ENCODE measurements at places on chromosomes 16 and 17.
A peak's percentile ranks its signal among the peaks of the same experiment; 100 is the strongest.

DNA sequence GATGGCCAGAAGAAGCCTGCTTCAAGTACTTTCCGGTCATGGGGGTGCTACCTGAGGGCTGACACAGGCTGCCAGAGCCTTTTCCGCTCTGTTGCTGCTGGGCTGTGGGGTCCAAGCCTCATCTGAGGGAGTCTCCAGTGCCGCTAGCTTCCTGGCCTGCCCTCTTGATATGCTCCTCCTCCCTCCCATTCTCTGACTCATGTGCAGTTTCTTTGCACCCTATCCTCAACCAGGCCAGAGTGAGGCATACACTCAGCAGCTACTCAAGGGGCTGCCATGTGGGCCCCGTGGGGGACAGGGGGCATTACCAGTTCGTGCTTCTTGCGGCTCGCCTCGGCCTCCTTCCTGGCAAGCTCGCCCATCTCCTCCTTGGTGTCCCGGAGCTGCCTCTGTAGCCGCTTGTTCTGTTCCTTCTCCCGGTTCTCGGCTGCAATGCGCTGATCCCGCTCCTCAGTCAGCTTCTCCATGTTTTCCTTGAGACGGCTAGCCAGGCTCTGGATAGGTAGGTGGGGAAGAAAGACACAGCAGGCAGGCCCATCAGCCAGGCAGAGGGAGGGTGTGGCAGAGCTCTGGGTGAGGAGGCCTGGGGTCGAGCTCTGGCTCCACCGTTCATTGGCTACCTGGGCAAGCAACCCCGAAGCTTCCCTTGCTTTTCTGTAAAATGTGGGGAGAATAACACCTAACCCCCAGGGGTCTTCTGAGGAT is 43.8 kb downstream of the PIPOX start:
- peak; percentile 72 for DNase-seq

GRCh38 chr16:88471575-88471974 is 18.5 kb downstream of the ZFPM1 start:
- no peak for DNase-seq

DNA sequence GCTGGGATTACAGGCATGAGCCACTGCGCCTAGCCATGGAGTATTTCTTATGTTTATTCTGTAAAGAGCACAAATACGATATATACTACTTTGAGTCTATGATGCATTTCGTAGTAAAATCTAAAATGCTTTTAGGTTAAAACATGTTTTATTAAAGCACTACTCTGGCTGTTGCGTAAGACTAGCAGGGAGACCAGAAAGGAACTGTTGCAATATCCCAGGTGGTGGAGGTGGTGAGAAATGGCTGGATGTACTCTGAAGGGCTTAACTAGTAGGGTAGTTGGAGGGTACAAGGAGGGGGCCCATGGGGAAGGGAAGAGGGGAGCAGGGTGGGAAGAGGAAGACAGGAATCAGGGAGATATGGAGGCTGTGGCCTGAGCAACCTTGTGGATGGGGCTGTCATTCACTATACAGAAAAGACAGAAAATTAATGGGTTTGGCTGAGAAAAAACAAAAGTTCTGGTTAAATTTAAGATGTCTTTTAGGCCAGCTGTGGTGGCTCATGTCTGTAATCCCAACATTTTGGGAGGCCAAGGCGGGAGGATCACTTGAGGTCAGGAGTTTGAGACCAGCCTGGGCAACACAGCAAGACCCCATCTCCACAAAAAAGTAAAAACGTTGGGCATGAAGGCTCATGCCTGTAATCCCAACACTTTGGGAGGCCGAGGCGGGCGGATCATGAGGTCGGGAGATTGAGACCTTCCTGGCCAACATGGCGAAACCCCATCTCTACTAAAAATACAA is 35.8 kb downstream of the ST3GAL2 start:
- DNase-seq, result no peak

- no peak for DNase-seq
These were observed 581.0 kb downstream of the KCNJ18 start for GRCh38 chr17:22273308-22273707.

DNA sequence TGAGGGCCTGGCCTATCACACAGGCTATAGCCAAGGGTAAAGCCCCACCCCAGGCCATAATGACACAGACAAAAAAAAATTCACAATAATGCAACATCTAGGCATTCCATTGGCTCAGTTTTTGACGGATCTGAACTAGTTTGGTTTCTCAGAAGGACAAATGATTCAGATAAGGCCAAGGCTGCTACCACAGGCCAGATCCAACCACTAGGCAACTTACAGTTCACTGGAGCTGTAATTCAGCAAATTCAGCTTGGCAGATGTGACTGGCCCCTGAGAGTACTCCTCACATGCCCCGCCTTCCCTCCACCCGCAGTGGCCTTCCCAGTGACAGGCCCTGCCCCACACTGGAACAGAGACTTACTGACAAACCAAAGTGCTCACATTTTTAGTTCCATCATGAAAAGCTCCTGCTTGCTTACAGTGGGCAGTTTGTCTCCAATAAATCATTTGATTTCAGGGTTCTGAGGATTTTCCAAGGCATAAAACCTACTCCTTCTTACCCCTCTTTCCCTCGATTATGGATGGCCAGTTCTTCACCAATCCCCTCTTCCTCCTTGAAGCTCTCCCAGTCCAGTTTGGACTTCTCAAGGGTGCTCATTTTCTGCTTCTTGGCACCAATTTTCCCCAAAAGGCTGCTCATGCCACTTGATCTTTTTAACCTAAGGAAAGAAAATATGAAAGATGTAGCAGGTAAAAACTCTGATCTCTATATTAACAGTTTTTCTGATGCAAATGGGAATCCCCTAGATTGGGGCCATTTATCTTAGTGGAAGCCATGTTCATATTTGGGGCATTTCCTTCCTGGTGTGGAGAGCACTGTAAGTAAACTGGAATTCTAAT is 53.3 kb upstream of the BCAR1 start:
- no peak for DNase-seq

GRCh38 chr17:18961634-18962493 is 9.9 kb downstream of the SLC5A10 start:
- no peak for DNase-seq

GRCh38 chr16:79151-80054 is 1.4 kb downstream of the MPG start:
- DNase-seq, result no peak

DNA sequence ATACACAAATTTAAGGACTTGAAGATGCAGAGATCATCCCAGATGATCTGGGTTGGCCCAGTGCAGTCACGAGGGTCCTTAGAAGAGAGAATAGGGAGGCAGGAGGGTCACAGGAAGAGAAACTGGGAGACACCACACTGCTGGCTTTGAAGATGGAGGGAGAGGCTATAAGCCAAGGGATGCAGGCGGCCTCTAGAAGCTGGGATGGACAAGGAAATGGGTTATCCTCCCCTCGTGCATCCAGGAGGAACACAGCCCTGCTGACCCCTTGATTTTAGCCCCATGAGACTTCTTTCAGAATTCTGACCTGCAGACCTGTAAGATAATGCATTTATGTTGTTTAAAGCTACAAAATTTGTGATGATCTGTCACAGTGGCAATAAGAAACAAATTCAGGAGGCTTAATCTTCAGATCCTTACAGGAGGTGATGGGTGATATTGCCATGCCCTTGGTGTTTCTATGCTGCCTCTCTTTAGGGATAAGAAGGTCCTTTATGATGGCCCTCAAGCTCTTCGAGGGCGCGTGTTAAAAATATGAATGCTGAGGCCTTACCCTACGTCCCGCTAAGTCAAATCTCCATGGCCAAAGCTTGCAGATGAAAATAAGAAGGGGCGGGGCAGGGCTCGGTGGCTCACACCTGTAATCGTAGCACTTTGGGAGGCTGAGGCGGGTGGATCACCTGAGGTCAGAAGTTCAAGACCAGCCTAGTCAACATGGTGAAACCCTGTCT is 1.5 kb upstream of the PRM2 start:
- DNase-seq, result no peak

DNA sequence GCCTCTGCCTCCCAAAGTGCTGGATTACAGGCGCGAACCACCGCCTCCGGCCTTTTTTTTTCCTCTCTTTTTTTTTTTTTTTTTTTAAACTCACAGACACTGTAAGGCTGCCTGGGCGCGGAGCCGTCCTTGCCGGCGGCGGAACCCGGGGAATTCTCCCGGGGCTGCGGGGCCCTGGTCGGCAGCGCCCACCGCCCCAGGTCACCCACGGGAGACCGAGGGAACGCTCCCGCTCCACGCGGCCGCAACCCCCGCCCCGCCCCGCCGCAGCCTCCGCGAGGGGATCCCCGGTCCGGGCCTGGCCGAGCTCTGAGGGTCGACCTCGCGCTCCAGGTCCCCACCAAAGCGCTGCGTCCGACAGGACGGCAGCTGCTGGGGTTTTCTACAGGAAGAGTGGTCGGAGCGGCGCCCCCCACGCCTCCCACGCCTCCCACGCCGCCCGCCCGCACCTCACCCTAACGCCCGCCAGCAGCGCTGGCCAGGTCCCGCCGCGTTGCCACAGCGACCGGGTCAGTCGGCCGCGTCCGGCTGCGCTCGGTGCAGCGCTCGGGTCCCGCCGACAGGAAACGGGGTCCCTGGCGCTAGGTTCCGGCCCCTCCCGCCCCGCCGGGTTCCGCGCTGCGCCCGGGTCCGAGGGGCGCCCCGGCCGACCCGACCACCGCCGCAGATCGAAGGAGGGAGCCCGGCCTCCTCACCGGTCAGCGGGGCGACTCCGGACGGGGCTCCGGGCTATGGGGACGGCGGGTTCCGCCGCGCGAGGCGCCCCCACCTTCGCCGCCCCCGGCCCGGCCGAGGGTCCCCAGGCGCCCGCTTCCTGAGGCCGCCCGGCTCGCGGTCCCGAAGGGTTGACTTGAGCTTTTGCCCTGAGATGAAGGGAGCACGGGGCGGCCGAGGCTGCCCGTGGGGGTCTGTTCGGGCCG is at the start of gene CCDC57:
CCDC57 (minus strand) TSS at position 512 of the 920 bp plus-strand sequence. CDS start 10,898 bp downstream, outside the sequence.
- DNase-seq, result peak; percentile 98

DNA sequence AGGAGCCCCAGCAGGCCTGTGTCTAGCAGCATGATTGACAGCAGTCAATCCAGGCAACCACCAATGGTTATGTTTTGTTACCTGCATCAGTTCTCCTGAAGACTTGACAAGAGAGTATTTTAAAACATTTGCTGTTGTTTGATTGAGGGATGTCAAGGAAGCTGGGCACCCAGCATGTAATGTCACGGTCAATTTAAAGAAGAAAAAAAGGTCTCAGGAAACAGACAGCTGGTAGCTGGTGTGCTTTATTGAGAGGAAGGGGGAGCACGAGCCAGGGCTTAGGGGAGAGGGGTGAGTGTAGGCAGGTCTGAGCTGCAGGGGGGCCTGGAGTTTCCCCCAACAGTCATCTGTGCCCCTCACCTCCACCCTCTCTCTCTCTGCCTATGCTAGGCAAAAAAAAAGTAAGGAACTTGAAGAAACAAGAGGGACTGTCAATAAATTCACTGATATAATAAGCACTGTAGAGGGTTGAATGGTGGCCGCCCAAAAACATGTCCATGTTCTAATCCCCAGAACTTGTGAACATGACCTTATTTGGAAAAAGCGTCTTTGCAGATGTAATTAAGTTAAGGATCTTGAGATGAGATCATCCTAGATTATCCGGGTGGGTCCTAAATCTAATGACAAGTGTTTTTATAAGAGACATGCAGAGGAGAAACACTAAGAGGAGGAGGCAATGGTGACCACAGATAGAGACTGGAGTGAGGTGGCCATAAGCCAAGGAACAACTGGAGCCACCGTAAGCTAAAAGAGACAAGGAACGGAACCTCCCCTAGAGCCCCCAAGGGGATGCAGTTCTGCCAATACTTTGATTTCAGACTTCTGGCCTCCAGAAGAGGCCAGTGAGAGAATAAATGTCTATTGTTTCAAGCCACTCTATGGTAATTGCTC is 14.5 kb downstream of the TSPOAP1 start:
- no peak for DNase-seq

DNA sequence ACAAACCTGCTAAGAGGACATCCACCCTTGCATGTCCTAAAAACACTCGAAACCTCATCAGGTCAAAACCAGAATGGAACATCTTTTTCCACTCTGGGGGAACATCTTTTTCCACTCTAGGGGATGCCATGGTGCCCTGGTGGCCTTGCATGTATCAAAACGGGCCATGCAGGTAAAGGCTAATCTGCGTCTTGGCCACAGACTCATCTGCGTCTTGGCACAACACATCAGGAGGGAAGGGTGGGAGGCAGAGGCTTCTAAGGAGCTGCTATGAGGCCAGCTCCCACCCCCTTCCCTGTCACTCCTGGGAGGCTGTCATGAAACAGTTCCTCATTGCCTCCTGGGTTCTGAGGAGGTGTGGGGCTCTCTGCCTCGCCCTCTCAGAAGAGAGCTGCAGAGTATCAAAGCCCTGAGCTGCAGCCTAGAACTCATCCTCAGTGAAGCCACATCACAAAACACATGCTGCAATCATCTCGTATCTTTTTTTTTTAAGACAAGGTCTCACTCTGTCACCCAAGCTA is 27.6 kb downstream of the PARN start:
- DNase-seq, result no peak

GRCh38 chr17:45906237-45906636 is 11.9 kb downstream of the MAPT start:
- no peak for DNase-seq

DNA sequence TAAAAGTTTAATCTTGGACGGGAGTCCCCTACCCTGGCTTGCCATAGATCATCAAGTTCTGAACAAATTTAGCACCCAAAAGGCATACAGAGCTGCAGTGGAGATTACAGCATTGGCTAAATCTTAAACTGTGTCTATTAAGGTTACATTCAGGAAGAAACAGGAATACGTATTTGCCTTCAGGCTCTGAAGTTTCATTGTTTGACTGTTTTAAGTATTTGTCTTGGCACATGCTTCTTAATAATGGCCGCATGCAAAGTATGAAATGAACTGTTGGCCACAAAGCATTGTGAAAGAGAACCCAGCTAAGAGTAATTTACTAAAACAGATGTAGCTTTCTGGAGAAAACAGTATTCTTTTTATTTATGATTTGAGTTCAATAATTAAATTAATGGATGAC is 63.9 kb upstream of the CNEP1R1 start:
- DNase-seq, result no peak

DNA sequence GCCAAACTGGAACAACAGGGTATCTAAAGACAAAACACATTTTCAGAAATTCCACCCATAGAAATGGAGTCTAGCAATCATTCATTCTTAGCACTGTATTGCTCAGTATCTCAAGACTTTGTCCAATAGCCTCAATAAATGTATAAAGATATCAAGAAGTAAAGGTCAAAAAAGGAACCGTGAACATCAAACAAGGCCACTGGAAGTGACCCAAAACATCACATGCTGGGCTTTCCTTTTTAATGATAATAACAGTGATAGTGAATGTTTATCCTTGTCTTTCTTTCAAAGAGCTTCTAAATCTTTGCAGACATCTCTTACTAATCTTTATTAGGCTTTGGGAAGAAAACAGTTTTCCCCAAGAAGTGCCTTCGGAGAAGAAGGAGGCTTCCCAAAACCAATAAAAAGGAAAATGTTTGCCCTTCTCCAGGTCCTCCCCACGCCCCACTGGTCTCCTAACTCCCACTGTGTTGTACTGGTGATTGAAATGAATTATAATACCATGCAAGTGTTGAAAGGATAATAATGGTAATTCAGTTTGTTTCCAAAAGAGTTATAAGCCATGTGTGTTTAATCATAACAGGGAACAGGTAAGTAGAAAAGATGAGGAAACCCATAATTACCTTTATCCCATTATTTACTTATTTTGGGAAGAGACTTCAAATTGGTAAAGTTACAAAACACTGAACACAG is 18.6 kb downstream of the RNF43 start:
- no peak for DNase-seq

- no peak for DNase-seq
These were observed 156.4 kb downstream of the KATNIP start for GRCh38 chr16:27706156-27706865.

GRCh38 chr17:79647456-79647915 is 36.6 kb upstream of the RBFOX3 start:
- no peak for DNase-seq
